ENCODE measurements at places on chromosomes 4 and X.

- no peak for DNase-seq
Observed at GRCh38 chr4:135122457-135122856, 920.9 kb upstream of the PABPC4L start.

DNA sequence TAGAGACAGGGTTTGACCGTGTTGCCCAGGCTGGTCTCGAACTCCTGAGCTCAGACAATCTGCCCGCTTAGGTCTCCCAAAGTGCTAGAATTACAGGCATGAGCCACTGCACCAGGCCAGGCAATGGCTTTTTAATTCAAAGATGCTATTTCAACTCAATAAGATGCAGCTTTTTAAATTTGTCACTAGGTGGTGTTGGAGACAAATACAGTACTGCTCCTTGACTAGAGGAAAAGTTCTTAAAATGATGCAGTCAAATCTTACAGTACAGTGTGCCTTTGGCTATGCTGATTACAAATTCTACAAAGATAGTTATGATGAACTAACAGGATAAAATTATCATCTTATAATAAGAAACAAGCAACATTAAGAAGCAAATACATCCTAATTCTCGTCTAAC is 441.1 kb downstream of the KCNIP4 start:
- no peak for DNase-seq

- DNase-seq, result no peak
Observed at GRCh38 chr4:7700665-7701064, 239.0 kb downstream of the AFAP1 start.

DNA sequence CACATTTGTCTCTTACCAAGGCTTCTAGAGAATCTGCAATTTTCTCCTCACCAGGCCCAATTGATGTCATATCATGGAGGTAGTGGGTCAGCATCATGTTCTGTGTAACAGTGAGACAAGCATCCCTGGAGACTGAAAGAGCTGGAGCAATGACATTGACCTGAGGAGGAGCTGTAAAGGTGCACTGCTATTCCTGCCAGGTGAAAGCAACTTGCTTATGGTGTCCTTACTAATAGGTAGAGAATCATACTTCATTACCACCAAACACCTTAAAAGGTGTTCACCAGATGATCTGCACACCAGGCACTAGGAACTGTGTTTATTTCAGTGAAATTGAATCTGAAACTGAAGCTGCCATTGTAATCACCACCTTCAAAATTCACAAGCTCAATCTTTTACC is 188.7 kb downstream of the AFAP1 start:
- DNase-seq, result no peak

DNA sequence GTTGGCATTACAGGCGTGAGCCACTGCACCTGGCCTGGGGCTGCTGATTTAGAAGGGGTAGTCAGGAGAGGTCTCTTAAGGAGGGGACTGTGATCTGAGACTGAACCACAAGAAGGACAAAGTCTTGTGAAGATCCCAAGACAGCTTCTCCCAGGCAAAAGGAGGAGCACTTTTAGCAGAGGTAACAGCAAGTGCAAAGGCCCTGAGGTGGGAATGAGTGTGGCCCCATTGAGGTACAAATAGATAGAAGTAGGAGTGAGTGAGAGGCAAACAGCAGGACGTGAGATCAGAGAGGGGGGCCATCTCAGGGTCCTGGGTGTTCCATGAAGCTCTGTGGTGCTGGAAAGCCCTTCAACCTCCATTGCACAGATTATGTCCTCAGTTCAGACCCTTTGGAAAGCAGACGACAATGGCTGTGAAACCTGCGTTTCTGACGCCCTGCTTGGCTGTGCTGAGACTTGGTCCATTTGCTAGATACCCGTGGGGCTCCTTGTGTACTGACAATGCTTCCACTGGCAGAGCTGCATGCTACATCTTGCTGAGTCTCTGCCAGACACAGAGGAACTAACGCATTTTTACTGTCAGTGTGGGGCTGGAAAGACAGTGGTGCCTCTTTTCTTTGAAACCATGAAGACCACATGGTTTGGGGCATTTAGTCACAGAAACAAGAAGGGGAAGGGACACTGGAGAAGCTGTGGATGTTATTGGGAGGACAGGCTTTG is 1.3 kb upstream of the CCKAR start:
- DNase-seq, result no peak

DNA sequence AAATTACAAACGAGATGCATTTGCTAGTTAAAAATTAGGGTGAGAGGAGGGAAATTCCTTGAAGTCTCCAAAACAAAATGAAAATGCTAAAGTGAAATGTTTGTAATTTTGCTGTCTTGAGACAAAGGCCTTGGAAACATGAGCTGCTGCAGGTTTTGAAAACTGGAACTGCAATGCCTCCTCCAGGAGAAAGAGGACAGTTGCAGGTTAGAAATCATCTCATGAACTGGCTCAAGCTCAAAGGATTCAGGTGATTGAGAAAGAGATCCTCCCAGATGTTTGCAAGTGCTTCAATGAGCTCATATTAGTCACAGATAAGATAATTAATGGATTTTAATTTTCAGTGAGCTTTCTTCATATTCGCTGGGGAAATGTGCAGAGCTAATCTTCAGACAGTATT is 32.4 kb downstream of the SMPX start:
- peak; percentile 45 for DNase-seq

- DNase-seq, result no peak
Observed at GRCh38 chr4:149993030-149993429, 85.2 kb upstream of the DCLK2 start.

DNA sequence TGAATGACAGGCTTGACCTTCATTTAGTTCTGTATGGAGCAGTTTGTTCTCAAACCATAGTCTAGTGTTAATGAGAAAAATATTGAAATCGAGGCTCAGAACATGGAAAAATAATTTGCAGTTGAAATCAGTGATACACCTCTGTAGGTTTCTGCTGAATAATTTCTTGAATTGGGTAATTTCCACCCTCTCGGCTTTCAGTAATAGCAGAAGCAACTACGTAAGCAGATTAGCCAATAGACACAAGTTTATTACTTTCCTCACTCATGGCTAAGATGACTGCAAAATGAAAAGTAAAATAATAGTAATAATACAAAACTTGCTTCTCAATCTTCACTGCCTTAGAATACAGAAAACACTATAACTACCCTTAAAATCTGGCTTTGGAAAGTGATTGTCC is 46.0 kb downstream of the USP38 start:
- no peak for DNase-seq

DNA sequence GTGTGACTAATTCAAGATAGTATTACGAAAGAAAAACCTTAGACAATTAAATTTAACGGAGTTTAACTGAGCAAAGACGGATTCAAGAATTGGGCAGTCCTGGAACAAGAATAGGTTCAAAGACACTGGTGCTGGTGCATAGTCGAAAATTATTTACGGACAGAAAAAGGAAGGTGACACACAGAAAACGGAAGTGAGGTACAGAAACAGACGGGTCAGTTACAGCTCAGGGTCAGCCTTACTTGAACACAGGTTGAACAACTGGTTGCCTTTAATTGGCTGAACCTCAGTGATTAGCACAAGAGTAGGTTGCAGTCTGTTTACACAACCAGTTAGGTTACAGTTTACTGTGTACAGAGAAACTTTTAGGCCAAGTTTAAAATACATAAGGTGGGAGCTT is 31.5 kb downstream of the KLHL8 start:
- peak; percentile 25 for DNase-seq

All from KBM-7 (cell line).